ENCODE measurements at places on chromosomes 2 and 18.

GRCh38 chr2:162014751-162015150, 59.3 kb downstream of the DPP4 start:
- no peak overlapping the region for H3K27ac ChIP-seq
- peaks cover 23% of the 10 kb centered on the region for H3K4me1 ChIP-seq
- H3K36me3 ChIP-seq, result no peaks in the 10 kb centered on the region
- no peaks in the 10 kb centered on the region for H3K27me3 ChIP-seq
- H3K4me3 ChIP-seq, result no peak overlapping the region
- no peak for DNase-seq

DNA sequence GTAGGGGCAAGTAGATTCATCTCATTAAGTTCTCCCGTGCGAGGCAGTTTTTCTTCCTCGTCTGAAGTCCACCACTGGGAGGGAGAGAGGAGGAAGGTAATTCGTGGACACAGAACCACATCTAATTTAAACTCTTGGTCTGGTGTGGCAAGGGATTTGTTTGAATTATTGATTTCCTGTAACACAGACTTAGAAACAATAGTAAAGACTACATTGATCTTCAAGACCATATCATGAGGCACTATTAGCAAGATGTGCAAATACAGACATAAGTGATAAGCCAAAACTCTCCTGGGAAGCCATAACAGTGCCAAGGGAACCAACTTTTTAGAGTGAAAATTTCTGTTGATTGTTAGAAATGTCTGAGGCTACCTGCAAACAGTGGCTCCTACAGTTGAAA, 158.6 kb downstream of the ALPK2 start:
- no peak overlapping the region for H3K27ac ChIP-seq
- no peak overlapping the region for H3K4me3 ChIP-seq
- H3K4me1 ChIP-seq, result no peaks in the 10 kb centered on the region
- 0 out of 2 replicates have a peak, but pooled peaks cover 3% of the 10 kb centered on the region for H3K36me3 ChIP-seq

GRCh38 chr18:8908792-8909510, 193.5 kb upstream of the NDUFV2 start:
- H3K27me3 ChIP-seq, result peaks cover 3% of the 10 kb centered on the region
- no peak for DNase-seq
- peaks cover 49% of the 10 kb centered on the region for H3K36me3 ChIP-seq
- peaks cover 13% of the 10 kb centered on the region for H3K4me1 ChIP-seq
- H3K27ac ChIP-seq, result no peak overlapping the region

- H3K27me3 ChIP-seq, result no peaks in the 10 kb centered on the region
- H3K4me3 ChIP-seq, result no peak overlapping the region
- DNase-seq, result no peak
Measured at GRCh38 chr2:110980339-110981062, 140.2 kb upstream of the BCL2L11 start.

- H3K27ac ChIP-seq, result no peak overlapping the region
- H3K27me3 ChIP-seq, result no peaks in the 10 kb centered on the region
- H3K36me3 ChIP-seq, result no peaks in the 10 kb centered on the region
- no peak overlapping the region for H3K4me3 ChIP-seq
- DNase-seq, result no peak
Measured at GRCh38 chr2:37827911-37828511, 97.1 kb upstream of the RMDN2 start.

- peaks cover 4% of the 10 kb centered on the region for H3K4me1 ChIP-seq
- H3K27me3 ChIP-seq, result no peaks in the 10 kb centered on the region
- no peaks in the 10 kb centered on the region for H3K36me3 ChIP-seq
- no peak overlapping the region for H3K27ac ChIP-seq
- H3K4me3 ChIP-seq, result no peak overlapping the region
- no peak for DNase-seq
Measured at GRCh38 chr2:108925735-108926134, 63.3 kb downstream of the EDAR start.

DNA sequence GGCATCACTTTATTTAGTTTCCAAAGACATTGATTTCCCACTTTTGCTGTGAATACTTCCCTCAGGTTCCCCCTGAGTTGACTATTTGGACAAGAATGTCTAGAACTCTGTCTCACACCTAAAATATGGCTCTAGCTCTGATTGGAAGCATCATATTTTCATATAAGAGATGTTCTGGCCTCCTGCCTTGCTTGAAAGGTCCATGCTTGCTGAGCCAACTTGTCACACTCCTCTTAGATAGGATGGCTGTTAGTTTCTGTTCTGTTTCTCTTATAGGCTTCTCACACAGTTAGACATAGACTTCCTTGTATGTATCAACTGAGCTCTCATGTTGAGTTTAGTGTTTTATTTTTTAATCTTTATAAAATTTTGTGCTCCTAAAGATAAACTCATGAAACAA, 87.1 kb downstream of the CNTNAP5 start:
- H3K36me3 ChIP-seq, result no peaks in the 10 kb centered on the region
- no peaks in the 10 kb centered on the region for H3K27me3 ChIP-seq
- no peak overlapping the region for H3K27ac ChIP-seq
- DNase-seq, result no peak
- peaks cover 30% of the 10 kb centered on the region for H3K4me1 ChIP-seq

GRCh38 chr18:29711932-29712331, 1330.6 kb downstream of the DSC3 start:
- H3K27me3 ChIP-seq, result no peaks in the 10 kb centered on the region
- peak; percentile 85 for DNase-seq
- peak overlapping the region; percentile 31 for H3K4me3 ChIP-seq

DNA sequence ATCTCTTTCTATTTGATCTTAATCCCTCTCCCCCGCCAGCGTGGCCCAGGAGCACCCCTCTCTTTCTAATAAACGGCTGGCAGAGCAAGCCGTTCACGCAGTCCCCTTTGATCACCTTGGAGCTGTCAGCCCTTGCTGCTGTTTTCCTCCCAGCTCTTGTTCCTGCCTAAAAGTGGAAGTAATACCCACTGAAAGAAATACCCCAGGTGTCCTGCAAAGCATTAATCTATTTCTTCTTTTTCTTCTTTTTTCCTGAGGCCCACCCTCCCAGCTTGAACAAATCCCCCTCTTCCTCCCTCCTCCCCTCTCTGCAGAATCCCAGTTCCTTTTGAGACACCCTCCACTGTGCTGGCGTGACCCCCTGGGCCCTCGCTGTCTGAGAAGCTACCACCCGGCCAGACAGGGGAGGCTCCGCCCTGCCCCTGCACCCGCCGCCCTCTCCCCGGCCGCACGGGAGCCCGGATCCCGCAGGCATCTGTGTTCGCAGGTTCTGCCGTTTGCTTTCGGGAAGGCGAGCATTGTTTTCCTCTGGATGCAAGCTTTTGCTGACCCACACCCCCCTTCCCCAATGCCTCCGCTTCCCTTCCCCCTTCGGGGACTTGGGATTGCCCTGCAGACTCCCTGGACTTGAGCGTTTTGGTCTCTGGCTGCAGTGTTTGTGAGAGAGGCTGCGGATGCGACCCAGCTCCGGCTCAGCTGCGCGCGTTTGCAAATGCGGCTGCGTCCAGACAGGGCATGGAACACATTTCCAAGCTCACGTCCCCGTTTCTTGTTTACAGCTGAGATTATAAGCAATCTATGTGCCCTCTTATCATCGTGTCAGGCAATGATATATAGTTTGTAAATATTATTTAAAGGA, 631.5 kb downstream of the NYAP2 start:
- peak; percentile 75 for DNase-seq
- H3K4me1 ChIP-seq, result peaks cover 26% of the 10 kb centered on the region
- no peaks in the 10 kb centered on the region for H3K36me3 ChIP-seq
- H3K27me3 ChIP-seq, result no peaks in the 10 kb centered on the region
- peak overlapping the region; percentile 83 for H3K4me3 ChIP-seq

DNA sequence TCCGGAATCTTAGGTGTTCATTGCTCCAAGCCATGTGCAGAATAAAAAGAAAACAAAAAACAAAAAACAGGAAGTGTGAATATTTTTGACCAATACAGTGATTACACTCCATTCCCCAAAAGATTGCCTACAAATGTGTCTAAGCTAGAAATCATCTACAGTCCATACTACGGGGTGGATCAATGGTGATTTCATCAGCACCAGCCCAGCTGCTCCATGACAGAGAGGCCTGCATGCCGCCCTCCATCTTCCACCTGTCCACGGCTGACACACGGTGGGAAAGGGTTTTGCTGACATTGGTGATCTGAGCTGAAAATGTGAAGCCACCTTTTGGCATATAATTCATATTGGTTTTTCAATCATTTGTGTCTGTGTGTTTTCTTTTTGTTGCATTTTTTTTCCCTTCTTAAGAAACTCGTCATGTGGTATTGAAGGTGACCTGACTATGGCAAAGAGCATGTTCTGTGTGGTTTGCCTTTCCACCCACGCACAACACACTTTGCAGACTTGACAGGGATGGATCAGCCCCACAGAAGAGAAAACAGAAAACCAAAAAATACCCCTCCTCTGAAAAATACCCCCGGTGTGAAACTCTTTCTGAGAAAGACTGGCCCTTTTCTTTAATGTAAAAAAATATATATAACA, 533.1 kb downstream of the RNF144A start:
- no peak overlapping the region for H3K4me3 ChIP-seq
- no peaks in the 10 kb centered on the region for H3K36me3 ChIP-seq
- no peak overlapping the region for H3K27ac ChIP-seq
- H3K4me1 ChIP-seq, result peaks cover 44% of the 10 kb centered on the region

DNA sequence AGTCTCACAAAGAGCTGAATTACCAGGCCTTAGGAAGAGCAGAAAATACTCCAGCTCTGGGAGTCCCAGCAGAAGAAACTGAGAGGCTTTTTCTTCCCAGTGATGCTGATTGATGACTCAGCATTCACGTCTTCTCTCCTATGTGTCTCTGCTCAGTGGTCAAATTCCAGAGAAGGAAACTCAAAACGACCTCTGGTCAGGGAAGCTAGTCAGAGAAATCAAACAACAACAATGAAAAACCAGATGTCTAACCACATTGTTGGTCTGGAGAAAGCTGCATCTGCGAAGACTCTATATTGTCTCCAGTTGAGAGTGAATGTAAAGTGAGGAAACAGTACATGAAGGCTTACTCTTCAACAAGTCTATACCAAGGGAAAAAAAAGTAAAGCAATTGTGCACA, 28.6 kb upstream of the CERS6 start:
- H3K4me3 ChIP-seq, result no peak overlapping the region
- no peak overlapping the region for H3K27ac ChIP-seq
- DNase-seq, result no peak
- peaks cover 4% of the 10 kb centered on the region for H3K27me3 ChIP-seq
- peaks cover 41% of the 10 kb centered on the region for H3K4me1 ChIP-seq

DNA sequence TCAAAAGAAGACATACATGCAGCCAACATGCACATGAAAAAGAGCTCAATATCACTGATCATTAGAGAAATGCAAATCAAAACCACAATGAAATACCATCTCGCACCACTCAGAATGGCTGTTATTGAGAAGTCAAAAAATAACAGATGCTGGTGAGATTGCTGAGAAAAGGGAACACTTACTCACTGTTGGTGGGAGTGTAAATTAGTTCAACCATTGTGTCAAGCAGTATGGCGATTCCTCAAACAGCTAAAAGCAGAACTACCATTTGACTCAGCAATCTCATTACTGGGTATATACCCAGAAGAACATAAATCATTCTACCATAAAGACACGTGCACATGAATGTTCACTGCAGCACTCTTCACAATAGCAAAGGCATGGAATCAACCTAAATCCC, 95.5 kb upstream of the XIRP2 start:
- peaks cover 15% of the 10 kb centered on the region for H3K36me3 ChIP-seq
- peaks cover 3% of the 10 kb centered on the region for H3K4me1 ChIP-seq
- H3K27ac ChIP-seq, result no peak overlapping the region
- no peak for DNase-seq
- H3K27me3 ChIP-seq, result no peaks in the 10 kb centered on the region
- H3K4me3 ChIP-seq, result no peak overlapping the region

- no peaks in the 10 kb centered on the region for H3K27me3 ChIP-seq
- H3K36me3 ChIP-seq, result peaks cover 5% of the 10 kb centered on the region
- 0 out of 2 replicates have a peak overlapping the region, but pooled peaks have one; percentile 1 for H3K4me3 ChIP-seq
- peaks cover 59% of the 10 kb centered on the region for H3K4me1 ChIP-seq
- DNase-seq, result no peak
- peak overlapping the region; percentile 86 for H3K27ac ChIP-seq
Measured at GRCh38 chr2:39486071-39486470, 49.0 kb upstream of the MAP4K3 start.

DNA sequence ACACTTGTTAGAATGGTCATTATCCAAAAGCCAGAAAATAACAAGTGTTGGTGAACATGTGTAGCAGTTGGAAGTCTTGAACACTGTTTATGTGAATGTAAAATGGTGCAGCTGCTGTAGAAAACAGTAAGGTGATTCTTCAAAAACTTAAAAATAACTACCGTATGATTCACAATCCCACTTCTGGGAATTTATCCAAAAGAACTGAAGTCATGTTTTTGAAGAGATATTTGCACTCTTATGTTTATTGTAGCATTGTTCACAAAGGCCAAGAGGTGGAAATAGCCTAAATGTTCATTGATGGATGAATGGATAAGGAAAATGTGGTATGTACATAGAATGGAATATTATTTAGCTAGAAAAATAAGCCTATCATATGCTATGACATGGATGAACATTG, 6.3 kb upstream of the SPP2 start:
- no peaks in the 10 kb centered on the region for H3K36me3 ChIP-seq
- H3K4me3 ChIP-seq, result no peak overlapping the region
- no peaks in the 10 kb centered on the region for H3K27me3 ChIP-seq

- peaks cover 44% of the 10 kb centered on the region for H3K36me3 ChIP-seq
- H3K4me1 ChIP-seq, result peaks cover 8% of the 10 kb centered on the region
- DNase-seq, result no peak
- H3K27ac ChIP-seq, result no peak overlapping the region
- no peaks in the 10 kb centered on the region for H3K27me3 ChIP-seq
Measured at GRCh38 chr2:135164431-135164830, 112.3 kb downstream of the RAB3GAP1 start.
